ENCODE measurements at places on chromosomes 3 and 15.

GRCh38 chr3:38644662-38645053 is 4.8 kb downstream of the SCN5A start:
- no peak for DNase-seq

GRCh38 chr3:50606596-50606995 is 5.0 kb downstream of the CISH start:
- DNase-seq, result no peak

DNA sequence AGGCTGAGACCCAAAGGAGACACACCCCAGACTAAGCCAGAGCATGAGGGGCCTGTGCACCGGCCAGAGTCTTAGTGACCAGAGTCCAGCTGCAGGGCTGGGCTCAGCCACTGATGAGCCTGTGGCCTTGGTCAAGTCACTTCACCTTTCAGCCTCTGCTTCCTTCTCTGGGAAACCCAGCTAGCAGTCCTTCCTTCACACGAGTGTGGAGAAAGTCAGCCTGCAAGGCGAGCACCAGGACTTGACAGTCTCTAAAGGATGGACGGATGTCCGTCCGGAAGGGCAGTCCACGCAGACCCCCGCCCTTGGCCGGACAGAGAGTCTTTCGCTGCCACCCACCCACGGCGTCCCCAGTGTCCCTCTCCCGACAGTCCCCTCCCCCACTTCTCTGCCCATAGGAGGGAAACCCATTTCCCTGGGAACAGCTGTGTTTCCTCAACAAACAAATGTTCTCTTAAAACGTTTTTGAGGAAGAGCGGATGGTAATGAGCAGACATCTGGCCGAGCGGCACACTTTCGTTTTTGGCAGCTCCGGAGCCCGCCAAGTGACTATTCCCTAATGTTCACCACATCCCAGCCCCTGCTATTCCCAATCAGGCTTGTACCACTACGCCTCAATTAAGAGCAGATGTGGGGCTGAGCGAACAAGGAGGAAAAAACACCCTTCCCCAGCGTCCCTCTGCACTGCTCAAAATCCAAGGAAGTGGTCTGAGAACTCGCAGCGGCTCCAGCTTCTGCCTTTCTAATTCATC is 129.1 kb upstream of the SMAD3 start:
- DNase-seq, result no peak

DNA sequence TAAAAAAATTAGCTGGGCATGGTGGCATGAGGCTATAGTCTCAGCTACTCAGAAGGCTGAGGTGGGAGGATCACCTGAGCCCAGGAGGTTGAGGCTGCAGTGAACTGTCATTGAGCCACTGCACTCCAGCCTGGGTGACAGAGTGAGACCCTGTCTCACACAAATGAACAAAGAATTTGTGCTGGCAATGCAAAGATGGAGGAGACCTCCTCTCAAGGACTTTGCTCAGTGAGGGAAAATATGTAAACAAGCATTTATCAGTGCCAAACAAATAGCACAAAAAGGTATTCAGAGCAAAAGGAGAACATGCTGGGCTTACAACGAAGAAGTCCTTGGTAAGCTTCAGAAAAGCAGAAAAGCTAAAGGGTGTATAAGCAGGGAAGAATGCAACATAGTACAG is 113.1 kb upstream of the UMPS start:
- no peak for DNase-seq

GRCh38 chr3:157104521-157104920 is 55.4 kb downstream of the CCNL1 start:
- DNase-seq, result no peak

GRCh38 chr3:160703974-160704373 is 27.0 kb downstream of the ARL14 start:
- no peak for DNase-seq

GRCh38 chr15:31660816-31661215 is 334.2 kb downstream of the KLF13 start:
- no peak for DNase-seq

DNA sequence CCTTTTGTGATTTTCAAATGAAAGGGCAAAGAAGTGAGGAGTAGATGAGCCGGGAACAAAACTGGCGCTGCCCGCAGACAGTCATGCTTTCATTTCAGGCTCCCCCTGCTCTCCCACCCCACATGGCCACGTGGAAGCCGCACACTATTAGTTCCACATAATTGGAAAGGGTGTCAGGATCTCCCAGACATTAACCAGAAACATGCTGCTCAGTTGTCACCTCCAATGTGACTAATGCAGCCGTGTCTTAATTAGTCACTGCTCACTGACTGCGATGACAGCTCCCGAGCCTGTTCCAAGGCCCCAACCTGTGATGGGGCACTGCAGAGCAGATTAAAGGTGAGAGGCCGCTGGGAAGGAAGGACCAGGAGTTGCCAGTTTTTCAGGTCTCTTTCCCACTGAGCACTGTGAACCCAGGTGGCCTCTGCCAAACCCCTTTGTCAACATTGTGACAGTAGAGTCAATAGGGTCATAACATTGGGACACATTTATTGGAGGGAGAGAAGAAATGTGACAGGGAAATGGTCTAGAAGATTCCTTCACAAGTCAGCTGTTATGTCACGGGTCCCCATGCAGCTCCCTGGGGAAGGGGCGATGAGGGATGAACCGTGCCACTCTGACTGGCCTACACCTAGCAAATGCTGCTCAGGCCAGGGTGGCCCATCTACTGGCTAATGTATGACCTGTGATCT is 38.6 kb upstream of the SFMBT1 start:
- peak; percentile 28 for DNase-seq

DNA sequence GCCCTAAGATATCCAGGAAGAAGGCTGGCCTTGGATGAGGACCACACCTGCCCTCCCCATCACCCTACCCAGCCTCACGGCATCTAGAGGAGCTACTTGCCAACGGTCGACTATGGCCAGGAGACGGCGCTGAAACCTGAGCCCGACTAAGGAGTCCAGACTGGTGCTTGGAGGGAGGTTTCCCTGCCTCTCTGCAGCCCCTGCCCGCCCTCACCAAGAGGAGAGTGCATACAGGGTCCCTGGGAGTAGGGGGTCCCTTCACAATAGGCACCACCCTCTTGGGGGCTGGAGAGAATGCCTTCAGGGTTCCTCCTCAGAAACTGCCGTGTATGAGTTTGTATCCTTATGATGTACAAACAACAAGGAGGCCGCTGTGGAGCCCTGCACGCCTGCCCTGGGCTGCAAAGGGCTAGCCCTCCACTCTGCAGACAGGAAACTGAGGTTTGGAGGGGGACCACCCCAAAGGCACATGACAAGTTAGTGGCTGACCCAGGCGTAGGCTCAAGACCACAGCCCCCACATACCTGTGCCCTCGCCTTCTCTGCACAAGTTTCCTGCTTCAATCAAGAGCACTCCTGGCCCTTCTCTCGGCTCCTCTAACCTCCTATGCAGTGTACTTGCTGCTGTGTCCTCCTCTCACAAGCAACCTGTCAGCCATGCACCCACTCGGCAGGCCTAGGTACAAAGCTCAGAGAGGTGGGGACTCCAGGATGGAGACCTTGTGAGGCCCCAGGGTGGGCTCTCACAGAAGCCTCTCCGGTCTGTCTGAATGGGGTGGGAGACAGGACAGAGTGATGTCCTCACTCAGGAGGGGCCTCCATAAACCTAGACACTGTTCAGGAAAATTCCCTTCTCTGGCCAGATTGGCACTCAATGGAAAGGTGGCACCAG is 7.4 kb downstream of the KLF15 start:
- peak; percentile 47 for DNase-seq

DNA sequence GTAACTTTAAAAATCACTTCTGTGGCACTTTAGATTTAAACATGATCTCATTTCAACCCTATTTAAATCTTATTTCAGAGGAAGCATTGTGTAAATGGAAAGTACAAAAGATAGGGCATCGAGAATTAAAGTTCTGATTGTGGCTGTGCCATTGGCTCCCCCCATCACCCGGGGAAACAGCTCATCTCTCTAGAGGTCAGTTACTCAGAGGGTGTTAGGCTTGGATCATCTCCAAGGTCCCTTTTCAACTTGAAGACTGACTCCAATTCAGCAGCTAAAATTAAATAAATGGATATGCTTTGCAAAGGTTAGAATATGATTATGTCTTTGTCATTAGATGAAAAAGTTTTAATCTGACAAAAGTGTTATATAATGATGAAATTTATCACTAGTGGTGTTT is 20.1 kb downstream of the CADM2 start:
- DNase-seq, result no peak

DNA sequence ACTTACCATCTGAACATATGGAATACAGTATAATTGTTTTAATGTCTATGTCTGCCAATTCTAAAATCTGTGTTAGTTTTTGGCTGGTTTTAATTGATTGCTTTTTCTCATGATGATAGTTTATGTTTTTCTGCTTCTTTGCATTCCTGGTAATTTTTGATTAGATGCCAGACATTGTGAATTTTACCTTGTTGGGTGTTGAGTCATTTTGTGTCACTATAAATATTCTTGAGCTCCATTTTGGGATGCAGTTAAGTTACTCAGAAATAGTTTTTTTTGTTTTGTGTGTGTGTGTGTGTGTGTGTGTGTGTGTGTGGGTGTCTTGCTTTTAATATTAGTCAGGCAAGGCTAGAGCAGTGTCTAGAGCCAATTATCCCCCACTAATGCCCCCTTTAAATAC is 818.8 kb upstream of the NR2F2 start:
- no peak for DNase-seq

GRCh38 chr15:57382969-57383368 is 6.7 kb downstream of the CGNL1 start:
- DNase-seq, result no peak

- no peak for DNase-seq
Measured at GRCh38 chr15:71005895-71006294, 109.4 kb upstream of the THSD4 start.

DNA sequence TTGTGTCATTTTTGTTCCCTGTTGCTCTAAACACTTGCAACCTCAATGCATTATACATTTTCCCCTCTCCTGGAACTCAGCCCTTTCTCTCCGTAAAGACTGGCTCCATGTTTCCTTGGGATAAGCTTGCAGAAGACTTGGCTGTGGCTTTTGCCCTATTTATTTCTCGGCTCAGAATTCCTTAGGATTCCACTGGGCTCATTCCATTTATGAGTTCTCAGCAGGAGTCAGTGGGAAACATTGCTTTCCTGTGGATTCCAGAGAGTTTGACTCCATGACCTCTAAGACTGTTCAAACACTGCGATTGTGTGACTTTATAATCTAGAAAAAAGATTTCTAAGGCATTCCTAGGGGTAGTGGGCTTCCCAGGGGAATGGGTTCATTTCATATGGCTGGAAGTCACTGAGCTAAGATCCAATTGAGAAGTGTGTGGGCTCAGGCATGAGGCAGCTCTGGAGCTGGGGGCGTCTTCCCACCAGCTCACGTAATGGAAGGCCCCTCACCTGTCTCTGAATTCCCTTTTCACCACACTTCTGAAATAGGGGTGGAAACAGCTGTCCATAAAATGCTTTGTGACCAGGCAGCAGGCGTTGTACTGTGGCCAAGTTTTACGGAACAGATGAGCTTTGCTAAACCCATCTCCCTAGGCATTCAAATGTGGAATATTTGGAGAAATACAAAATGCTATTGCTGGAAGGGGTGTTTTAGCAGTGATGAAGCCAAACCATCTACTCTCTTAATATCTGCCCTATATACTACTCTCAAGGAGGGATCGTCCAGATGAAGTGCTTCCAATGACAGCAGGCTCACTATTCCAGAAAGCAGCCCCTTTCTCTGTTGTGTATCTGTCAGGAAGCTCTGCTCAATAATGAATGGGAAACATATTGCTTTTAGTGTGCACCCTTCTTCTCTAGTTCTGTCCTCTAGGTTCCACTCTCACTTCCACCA is 91.8 kb upstream of the BCL6 start:
- no peak for DNase-seq

DNA sequence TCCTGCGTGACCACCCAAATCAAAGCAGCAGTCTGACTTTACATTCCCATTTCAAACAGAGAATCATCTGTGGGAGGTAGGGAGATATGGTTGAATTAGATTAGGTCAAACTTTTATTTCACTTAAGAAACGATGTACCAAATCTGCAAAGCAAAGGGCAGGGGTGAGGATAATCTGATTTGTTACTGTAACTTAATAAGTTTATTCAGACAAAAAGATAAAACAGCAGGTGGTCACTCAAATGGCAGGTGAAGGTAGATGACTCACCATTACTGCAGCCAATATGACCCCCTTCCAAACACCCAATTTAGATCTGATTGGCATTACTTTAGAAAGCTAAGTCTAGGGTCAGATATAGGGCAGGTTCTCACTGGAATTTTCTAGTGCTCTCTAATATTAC is 651.0 kb upstream of the NAALADL2 start:
- DNase-seq, result no peak

DNA sequence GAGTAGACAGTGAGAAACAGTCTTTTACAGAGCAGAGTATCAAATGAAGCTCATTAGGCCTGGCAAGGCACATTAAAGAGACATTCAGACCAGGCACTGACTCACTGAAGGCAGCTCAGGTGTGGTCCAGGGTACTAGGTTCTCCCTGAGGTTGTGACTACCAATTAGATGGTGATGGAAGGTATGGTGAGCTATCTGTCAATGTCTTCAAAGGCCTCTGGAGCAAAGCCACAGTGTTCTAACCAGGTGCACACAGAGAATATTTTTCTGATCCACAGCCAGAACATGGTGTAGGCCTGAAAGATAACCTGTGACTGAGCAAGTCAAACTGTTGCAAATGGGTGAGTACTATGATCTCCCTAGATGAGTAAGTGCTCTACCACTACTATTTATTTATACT is 51.5 kb downstream of the EOMES start:
- DNase-seq, result no peak

DNA sequence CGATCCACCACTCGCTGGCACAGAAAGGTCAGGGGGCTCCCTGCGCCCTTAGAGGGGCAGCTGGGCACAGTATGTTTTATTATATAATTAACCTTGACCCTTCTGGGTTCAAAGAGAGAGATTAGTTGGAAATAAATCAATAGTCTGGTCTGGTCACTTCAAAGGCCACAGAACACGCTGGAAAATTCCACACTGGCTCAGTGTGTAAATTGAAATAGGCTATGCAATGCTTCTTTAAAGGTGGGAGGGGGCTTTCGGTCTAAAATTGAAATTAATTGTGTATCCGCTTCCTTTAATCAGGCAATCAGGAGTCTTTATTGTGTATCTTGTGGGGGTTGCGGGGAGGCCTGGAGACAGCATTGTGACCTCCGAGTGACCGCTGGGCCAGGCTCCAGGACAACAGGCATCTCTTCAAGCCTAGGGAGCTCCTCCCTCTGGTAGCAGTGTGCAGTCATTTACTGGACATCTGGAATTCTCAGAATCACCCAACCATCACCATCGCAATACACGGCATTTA is 8.0 kb downstream of the RNU5B-1 start:
- DNase-seq, result no peak

GRCh38 chr3:45737234-45737633 is 48.0 kb downstream of the SACM1L start:
- no peak for DNase-seq
